ENCODE measurements at places on chromosomes 1 and 21. TPM values are rescaled to one million over a fixed set of nuclear protein-coding genes. Genes with fewer than 3 reads are reported as not detected.

DNA sequence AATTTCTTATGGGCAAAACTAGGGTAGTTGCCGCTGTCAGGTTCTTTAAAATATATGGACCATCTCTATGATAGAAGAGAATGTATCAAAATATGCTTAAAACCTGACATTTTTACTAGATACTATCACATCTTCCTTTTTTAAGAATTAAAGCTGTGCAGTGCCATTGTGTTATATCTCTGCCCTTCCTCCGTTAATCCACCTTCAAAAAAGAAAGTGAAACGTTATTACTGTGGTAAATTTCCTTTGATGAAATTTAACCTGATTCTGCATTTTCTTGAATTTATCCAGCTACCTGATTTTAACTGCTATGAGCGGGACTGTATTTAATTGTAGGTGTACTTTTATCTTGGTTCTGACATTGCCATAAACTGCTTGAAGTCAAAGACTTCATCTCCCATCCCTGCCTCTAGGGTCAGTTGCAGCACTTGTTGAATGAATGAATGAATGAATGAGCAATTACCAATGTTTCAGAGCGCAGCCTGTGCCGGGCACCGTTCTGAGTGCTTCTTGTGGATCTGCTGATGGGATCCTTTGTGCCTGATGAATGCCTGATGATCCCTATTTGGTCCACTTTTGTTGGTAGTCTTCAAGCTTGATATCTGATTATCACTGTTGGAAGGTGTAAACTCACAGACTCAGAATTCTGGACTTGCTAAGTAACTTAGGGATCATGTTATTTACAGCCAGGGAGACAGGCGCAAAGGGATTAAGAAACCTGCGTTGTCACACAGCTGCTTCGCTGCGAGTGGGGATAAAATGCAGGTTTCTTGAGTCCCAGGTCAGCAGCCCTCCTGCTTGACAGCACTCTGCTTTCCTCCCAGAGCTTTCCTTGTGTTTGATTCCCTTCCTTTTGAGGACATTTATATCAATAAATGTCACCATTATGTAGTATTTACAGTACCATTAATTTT, 30.1 kb downstream of the SMYD2 start:
- no peak for DNase-seq

- DNase-seq: peak; percentile 56
Observed at GRCh38 chr1:226424221-226425003, 16.5 kb upstream of the PARP1 start.

- peak; percentile 21 for DNase-seq
Observed at GRCh38 chr1:65036570-65037051, 70.3 kb upstream of the JAK1 start.

- DNase-seq: peak; percentile 71
Observed at GRCh38 chr1:93608187-93609109, 73.2 kb downstream of the BCAR3 start.

DNA sequence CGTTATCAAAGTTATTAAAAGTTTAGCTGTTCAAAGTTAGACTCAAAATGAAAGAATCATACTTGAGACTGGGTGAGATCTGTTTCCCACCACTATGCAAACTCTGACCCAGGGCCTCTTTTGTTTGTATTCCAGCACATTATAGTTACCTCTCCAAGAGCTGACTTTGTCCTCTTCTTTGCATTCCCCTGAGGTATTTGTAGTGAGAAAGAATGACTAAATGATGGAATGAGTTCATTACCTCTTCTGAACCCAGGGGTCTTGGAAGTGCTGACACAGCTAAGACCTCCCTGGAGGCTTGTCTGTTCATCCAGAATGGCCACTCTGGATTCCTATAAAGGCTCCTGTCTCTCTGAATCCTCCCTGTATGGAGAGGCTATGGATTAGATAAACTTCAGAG, 62.4 kb downstream of the FGGY start:
- no peak for DNase-seq

GRCh38 chr1:184825571-184825970, 70.9 kb upstream of the EDEM3 start:
- no peak for DNase-seq

DNA sequence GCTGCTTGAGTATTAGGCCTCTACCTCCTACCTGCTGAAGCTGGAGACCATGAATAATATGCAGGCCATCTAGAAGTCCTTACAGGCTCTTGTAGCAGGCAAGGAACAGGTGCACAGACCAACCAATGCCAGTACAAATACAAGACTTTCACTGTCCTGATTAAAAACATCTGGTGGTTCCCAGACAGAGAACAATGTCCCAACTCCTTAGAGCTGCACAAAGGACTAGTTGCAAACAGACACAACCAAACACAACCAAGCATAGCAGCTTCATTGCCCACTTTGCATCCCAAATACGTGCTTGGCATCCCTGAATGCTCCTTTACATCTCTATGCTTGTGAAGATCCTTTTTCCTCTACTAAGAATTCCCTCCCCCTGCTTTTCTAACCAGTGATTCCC, 98.1 kb upstream of the CXADR start:
- DNase-seq: no peak

- DNase-seq: peak; percentile 47
Observed at GRCh38 chr1:109170035-109170764, 43.5 kb upstream of the SARS1 start.

- DNase-seq: peak; percentile 37
Observed at GRCh38 chr1:166975361-166976129, at the start of gene ILDR2. ILDR2 (minus strand) TSS chr1:166975540; CDS start chr1:166975268, 272 bp downstream.

GRCh38 chr21:41321908-41322495, 5.4 kb downstream of the FAM3B start:
- DNase-seq: no peak

GRCh38 chr1:229196404-229197264, 74.3 kb upstream of the RAB4A start:
- DNase-seq: no peak

- no peak for DNase-seq
Observed at GRCh38 chr1:172266528-172267174, 153.8 kb upstream of the C1orf105 start.

DNA sequence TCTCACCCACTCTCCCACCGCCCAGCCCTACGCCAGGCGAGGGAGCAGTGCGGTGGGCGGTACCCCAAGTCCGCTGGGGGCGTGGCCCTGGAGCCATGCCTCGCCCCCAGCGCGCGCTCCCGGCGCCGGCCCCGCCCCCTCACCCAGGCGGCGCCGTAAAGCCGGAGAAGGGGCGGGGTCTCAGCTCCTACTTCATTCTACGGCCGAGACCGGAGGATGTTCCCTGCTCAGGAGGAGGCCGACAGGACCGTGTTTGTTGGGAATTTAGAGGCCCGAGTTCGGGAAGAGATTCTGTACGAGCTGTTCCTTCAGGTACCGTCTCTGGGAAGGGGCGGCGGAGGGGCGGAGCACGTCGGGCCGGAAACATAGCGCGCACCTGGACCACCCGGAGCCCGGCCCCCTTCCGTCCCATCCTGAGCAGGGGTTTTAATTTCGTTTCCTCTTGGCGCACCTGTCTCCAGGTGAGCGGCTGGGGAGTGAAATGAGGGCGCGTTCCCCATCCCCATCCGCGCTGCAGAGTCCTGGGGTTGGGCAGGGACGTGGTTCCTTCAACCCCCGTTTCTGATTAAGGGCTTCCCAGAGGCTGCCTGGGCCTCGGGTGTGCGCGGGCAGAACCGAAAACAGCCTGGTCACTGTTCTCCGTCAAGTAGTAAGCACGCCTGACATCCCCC, at the start of gene RBM11:
TSS of gene RBM11 (plus strand) at position 187 of the 671 bp plus-strand sequence. CDS start at position 217, 30 bp downstream.
- peak; percentile 16 for DNase-seq

GRCh38 chr21:33434770-33435360, 31.7 kb downstream of the IFNGR2 start:
- peak; percentile 92 for DNase-seq

DNA sequence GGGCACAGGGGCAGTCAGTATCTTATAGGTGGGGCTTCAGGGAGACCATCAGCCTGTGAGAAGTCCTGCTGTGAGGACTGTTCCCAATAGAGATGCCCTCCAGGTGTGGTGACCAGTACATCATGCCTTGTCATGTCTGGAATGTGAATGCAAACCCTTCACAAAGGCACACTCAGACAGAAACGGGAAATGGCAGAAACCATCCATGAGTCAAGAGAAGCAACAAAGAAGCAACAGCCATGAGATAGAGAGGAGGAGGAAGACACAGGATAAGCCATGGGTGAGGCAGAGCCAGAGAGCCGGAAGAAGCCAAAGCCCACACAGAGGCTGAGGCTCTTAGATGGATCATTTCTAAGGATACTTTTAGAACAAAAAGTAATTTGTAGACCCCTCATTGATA, 20.1 kb upstream of the ZP4 start:
- no peak for DNase-seq

DNA sequence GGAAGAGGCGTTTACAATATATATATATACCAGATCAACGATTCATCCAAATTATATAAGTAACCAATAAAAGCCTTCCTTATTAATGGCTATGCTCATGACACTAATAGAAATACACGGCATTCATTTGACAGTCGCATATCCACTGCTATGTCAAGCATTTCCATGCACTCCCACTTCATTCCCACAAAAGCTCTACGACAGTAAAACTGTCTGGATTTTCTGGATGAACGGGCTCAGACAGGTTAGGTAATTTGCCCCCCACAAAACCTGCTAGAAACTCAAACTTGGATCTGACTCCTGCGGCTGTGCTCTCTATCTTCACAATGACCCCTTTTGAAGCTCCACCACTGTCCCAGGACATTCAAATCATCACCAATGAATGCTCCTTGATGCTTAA, 11.4 kb downstream of the DNAJC11 start:
- DNase-seq: no peak

DNA sequence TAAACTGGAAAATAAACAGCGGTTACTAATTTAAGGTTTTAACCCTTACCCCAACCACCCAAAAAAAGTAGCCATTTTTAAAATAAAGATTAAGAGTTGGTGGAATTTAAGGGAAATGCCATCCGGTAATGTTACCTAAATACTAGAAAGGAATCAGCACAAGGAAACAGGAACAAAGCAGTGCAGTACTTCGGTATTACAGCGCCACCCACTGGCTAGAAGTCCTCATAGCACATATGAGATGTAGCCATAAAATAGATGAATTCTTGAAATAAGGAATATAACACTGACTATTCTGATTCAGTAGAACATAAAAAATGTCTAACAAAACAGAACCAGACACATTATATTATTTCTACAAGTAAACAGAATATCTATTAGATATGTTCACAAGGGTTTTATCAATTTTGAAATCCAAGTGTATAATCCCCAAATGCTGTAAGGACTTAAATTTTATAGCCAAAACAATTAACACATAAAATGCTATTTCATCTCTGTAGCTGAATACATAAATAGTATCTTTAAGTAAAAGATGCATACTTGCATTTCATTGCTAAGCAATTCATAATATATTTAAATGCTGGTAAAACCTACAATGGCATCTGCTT, 58.8 kb downstream of the FRRS1 start:
- peak; percentile 75 for DNase-seq

DNA sequence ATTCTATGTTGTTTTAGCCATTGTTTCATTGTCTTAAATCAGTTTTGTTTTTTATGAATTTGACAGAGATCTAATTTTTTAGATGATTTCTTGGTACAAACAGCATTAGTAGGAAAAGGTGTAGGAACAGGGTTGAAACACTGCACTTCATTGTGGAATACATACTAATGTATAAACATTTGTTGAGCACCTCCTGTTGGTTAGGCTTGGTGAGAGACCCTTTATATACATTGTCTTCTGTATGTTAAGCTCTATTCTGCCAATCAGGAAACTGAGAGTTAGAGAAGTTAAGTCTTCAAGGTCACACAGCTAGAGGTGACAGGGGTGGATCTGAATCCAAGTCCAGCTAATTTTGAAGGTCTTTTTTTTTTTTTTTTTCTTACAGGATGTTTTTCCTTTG, 192.7 kb downstream of the VPS13D start:
- DNase-seq: no peak

DNA sequence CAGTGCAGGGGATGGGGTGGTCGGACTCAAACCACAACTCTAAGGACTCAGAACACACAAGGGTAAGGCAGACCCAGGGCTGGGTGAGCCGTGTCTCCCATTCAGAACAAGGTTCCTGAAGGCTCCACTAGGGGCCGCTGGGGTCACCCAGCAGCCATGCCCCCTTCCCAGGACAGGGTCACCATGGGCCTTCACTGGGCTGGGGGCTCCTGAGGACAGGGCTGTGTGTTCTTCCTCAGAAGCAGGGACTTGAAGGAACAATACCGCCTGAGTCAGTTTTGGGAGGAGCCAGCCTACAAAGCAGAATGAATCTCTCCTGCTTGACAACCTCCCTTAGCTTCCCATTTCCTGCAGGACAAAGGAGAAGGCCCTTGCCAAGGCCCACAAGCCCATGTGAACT, 15.4 kb downstream of the RIMS3 start:
- DNase-seq: no peak

GRCh38 chr1:156487862-156488261, 12.7 kb downstream of the MEF2D start:
- DNase-seq: no peak

- DNase-seq: peak; percentile 36
Observed at GRCh38 chr1:115215703-115216521, 122.1 kb downstream of the NGF start.

DNA sequence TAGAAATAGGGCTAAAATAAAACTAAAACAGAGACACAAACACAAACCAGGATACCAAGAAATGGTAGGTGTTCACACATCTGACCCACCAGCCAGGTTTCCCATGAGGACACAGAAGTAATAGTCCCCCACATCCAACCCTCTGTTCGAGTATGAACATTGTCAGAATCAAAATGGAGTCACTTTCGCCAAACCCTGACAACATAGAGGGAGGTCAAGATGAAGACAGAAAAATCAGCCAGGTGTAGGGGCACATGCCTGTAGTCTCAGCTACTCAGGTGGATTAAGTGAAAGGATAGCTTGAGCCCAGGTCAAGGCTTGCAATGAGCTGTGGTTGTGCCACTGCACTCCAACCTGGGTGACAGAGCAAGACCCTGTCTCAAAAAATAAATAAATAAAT, 3.8 kb downstream of the UBE2G2 start:
- no peak for DNase-seq

DNA sequence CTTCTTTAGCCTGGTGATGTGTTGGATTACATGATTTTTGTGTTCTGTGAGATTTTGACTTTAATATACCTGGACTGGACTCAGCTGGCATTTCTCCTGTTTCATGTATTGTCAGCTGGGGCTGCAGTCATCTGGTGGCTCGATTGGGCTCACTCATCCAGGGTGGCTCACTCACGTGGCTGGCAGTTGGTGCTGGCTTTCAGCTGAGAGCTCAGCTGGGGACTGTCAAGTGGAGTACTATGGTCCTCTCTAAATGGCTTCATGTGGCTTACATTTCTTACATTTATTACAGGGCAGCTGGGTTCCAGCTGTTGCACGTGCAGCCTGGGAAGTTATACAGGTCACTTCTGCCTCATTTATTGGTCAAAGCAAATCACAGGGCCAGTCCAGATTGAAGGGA, 22.8 kb downstream of the HHAT start:
- DNase-seq: no peak

Gene HTR6
- total RNA-seq: not detected

Gene LELP1
- total RNA-seq: not detected

Gene FABP3
- total RNA-seq: 554 TPM

Gene FAM163A
- not detected for total RNA-seq

Gene OR2L2
- total RNA-seq: under 0.01 TPM

Gene CDA
- total RNA-seq: not detected

Gene CYP4A22
- total RNA-seq: not detected

Gene SNRPE
- total RNA-seq: 46.2 TPM

Gene S100A3
- 1.8 TPM for total RNA-seq

Gene KCNK1
- total RNA-seq: 2.6 TPM

Gene RCSD1
- total RNA-seq: under 0.01 TPM

Gene COQ8A
- total RNA-seq: 19.7 TPM

Gene ZBTB7B
- total RNA-seq: 19.3 TPM

Gene DPH5
- total RNA-seq: 56.5 TPM

Gene FNDC7
- under 0.01 TPM for total RNA-seq

Gene DMBX1
- not detected for total RNA-seq

Gene LHX8
- not detected for total RNA-seq

Gene DNALI1
- total RNA-seq: 5.0 TPM

Gene S100A9
- not detected for total RNA-seq

Gene RAB3GAP2
- 36.5 TPM for total RNA-seq

Gene SPTA1
- 0.17 TPM for total RNA-seq

Gene SHISA4
- total RNA-seq: 27.1 TPM
